ENCODE measurements at places on chromosomes 11 and 22.

- peak overlapping the region; percentile 89 for H3K4me3 ChIP-seq
- peak overlapping the region; percentile 100 for H3K27ac ChIP-seq
- peaks cover 86% of the 10 kb centered on the region for H3K4me1 ChIP-seq
- peaks cover 36% of the 10 kb centered on the region for H3K36me3 ChIP-seq
- H3K27me3 ChIP-seq: no peaks in the 10 kb centered on the region
Measured at GRCh38 chr11:128482512-128483191, 104.7 kb downstream of the ETS1 start.

- DNase-seq: no peak
- H3K27me3 ChIP-seq: peaks cover 39% of the 10 kb centered on the region
- H3K27ac ChIP-seq: no peak overlapping the region
- H3K4me3 ChIP-seq: no peak overlapping the region
Measured at GRCh38 chr11:11253995-11254394, 99.1 kb downstream of the CSNK2A3 start.

DNA sequence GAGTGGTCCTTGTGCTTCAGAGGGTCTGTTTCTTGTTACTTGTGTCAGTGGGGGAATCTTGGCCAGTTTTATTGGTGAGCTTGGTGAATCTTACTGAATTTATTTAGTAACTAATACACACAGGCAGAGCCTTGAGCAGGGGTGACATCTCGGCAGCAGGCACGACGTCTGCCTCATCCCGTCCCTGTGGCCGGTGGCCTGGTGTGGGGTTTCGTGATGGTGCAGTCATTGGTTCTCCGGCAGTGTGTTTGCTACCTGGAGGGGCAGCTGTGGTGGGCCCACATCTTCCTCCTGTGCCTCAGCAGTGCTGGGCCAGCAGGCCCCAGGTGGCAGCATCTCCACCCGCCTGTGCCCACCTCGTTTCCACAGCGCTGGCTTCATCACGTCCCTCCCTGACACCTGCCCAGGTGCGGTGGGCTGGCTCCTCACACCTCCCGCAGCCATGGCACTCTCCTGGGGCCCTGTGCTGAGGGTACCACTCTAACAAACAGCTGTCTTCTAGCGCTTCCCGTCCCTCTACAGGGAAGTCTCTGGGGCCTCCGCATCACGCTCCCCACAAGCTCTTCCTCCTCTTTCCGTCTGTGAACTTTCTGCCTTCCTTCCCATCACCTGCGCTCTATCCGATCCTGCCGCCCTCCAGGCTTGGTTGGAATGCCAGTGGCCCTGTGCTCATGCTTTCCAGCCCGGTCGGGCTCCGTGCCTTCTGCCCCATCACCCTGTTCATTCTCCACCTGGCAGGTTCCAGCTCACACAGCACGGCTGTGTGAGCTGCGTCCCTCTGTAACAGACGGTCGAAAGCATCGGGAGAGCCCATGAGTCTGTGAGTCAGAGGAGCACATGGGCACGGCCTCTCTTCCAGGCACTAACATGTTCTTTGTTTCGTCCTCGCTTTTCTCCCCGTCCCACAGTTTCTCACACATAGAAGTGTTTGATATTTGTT lies 203.4 kb downstream of the TBC1D22A start:
- H3K27ac ChIP-seq: peak overlapping the region; percentile 87
- DNase-seq: no peak
- no peak overlapping the region for H3K4me3 ChIP-seq
- H3K4me1 ChIP-seq: peaks cover 61% of the 10 kb centered on the region
- H3K36me3 ChIP-seq: peaks cover 7% of the 10 kb centered on the region
- no peaks in the 10 kb centered on the region for H3K27me3 ChIP-seq

- peak overlapping the region; percentile 96 for H3K27ac ChIP-seq
- no peaks in the 10 kb centered on the region for H3K27me3 ChIP-seq
- DNase-seq: peak; percentile 47
Measured at GRCh38 chr22:30267382-30268302, 991 bp upstream of the OSM start.

GRCh38 chr11:17960091-17960490 lies 52.8 kb downstream of the SERGEF start:
- no peak overlapping the region for H3K27ac ChIP-seq
- H3K4me1 ChIP-seq: peaks cover 9% of the 10 kb centered on the region
- no peaks in the 10 kb centered on the region for H3K27me3 ChIP-seq
- H3K36me3 ChIP-seq: peaks cover 39% of the 10 kb centered on the region
- H3K4me3 ChIP-seq: no peak overlapping the region

DNA sequence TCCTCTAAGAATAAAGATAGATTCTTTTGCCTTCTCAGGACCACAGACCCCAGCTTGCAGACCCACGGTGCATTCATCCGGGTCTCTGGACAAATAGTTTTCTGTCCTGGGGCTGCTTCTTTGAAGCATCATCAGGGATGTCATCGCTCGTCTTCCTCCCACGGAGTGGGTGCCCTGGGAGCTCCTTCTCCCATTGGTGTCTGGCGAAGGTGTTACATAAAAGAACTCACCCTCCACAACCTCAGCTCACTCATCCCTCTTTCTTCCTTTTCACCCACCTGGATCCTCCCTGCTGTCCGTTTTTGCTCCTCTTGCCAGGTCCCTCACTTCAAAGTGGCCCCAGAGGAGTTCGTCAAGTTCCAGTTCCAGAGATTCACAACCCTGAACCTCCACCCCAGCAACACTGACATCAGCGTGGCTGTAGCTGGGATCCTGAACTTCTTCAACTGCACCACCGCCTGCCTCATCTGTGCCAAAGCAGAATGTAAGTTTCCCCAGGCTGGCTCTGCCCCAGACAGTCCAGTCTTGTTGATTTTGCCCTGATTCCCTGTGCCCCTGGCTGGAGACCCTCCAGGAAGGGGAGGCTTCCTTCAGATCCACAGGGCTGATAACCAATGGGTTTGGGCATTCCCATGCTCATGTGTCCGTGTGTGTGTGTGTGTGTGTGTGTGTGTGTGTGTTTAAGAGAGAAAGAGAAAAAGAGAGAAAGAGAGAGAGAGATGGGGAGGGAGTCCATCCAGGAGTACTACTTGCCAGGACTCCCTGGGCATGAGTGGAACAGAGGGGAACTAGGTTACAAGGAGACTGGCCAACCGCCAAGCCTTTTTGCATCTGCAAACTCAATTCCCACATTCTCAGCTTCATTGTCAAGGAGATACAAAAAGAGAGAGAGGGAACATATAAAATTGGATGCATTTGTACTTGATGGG lies 204.2 kb upstream of the TBCEL start:
- H3K27me3 ChIP-seq: peaks cover 73% of the 10 kb centered on the region
- no peaks in the 10 kb centered on the region for H3K4me1 ChIP-seq
- H3K27ac ChIP-seq: no peak overlapping the region
- H3K4me3 ChIP-seq: no peak overlapping the region
- DNase-seq: no peak

DNA sequence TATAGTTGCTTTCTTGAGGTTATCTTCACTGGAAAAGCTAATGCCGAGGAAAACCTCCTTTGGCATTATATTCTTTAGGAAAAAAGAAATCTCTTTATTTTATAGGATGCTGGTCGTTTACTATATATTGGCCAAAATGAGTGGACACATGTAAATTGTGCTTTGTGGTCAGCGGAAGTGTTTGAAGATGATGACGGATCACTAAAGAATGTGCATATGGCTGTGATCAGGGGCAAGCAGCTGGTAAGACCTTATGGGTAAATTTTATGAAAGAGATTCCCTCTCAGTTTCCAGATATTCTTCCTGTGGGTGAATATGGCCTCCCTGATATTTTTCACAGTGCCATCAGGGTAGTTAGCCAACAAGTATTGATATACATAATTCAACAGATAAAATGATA lies 29.4 kb upstream of the TTC36 start:
- no peak overlapping the region for H3K27ac ChIP-seq
- H3K4me3 ChIP-seq: no peak overlapping the region
- peaks cover 2% of the 10 kb centered on the region for H3K4me1 ChIP-seq
- no peaks in the 10 kb centered on the region for H3K27me3 ChIP-seq

DNA sequence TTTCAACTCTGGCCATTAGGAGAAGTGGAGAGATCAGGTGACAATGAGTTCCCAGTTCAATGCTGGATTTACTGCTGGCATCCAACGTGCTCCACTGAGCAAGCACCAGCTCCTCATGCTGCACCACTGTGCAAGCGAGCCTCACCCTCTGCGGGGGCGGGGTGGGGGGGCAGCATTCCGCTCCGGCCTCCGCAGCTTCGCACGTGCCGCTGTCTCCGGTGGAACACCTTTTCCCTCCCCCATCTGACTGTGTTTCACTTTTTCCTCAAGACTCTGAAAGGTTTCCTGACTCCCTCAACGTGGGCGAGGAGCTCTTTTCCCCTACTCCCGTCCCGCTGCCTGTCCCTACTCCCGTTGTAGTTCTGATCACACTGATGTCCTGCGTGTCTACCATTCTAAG lies 835 bp upstream of the RHOD start:
- H3K27ac ChIP-seq: peak overlapping the region; percentile 32
- no peak for DNase-seq
- H3K27me3 ChIP-seq: peaks cover 28% of the 10 kb centered on the region
- H3K36me3 ChIP-seq: no peaks in the 10 kb centered on the region

DNA sequence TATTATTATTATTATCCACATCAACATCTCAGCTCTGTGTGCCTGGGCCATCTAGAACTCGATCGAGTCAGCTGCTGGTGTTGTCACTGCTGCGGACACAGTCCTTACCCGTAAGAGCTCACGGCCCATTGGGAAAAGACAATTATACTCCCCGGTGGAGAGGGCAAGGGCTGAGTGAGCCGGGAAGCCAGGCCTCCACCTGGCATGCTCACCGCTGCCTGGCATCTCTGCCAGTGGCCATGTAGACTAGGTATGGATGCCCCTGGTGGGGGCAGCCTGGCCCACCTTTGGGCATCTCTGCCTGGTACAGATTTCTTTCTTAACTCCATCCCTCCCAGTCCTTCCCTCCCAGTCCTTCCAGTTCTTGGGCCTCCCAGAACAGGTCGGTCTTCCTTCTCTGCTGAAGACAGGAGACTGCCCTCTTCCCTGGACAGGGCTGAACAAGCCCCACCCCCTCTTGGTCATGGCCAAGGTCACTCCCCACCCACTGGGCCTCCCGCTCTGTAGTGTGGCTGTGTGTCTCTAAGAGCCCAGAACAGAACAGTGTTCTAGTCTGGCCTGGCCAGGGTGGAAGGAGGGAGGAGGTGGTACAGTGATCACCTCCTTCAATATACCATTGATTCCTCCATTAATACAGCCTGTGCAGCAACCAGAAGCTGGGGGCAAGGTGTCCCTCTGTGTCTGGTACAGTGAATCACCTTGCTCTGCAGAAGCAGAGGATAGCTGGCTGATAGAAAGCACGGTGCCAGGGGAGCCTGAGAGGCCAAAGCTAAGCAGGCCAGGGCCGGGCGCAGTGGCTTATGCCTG lies 57.7 kb downstream of the FLRT1 start:
- DNase-seq: no peak
- H3K4me3 ChIP-seq: no peak overlapping the region
- H3K4me1 ChIP-seq: peaks cover 5% of the 10 kb centered on the region
- H3K27me3 ChIP-seq: peaks cover 7% of the 10 kb centered on the region

DNA sequence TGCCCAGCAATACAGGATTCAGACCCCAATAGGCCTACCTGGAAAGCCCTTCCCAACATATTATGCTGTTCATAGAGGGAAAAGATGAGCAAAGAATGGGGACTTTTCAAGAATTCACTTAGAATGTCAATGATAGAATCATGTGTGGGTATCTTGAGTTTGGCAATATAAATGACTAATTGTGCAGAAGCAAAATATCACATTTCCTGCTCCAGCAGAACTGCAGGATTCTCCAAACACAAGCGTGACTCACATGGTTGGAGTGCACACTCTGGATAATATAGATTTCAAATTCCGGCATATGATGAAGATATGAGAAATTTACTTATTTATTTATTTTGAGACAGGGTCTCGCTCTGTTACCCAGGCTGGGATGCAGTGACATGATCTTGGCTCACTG lies 12.5 kb upstream of the APOL5 start:
- no peak for DNase-seq
- H3K36me3 ChIP-seq: peaks cover 2% of the 10 kb centered on the region
- H3K27ac ChIP-seq: no peak overlapping the region

DNA sequence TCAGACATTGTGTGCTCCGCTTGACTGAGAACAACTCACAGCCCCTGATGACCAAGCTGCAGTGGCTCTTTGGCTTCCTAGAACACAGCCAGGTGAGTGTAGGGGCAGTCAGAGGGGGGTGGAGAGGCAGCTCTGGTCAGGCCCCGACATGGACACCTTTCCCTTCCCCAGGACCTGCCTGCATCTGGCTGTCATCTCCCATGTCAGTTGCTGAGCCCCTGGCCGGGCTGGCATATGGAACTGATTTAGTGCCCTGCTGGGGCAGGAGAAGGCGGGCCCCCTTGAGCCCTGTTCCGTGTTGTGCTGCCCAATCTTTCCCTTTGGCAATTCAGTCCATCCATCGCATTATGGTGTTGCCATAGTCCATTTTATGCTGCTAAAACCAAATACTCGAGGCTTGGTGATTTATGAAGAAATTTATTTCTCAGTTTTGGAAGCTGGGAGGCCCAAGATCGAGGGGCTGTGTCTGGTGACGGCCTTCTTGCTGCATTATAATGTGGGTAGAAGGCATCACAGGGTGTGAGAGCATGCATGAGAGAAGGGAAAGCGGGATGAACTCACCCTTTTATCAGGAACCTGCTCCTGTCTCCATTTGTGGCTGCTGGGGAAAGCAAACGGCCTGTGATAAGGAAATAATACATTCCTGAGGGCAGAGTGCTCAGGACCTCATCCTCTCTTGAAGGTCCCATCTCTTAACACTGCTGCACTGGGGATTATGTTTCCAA lies 19.0 kb downstream of the USP35 start:
- no peak overlapping the region for H3K4me3 ChIP-seq
- peak overlapping the region; percentile 100 for H3K27ac ChIP-seq
- H3K4me1 ChIP-seq: peaks cover 24% of the 10 kb centered on the region
- DNase-seq: no peak
- peaks cover 4% of the 10 kb centered on the region for H3K36me3 ChIP-seq

GRCh38 chr22:30824096-30824495 lies 129.4 kb downstream of the OSBP2 start:
- H3K4me3 ChIP-seq: no peak overlapping the region
- DNase-seq: no peak
- H3K27ac ChIP-seq: no peak overlapping the region
- peaks cover 14% of the 10 kb centered on the region for H3K36me3 ChIP-seq
- peaks cover 76% of the 10 kb centered on the region for H3K27me3 ChIP-seq
- H3K4me1 ChIP-seq: peaks cover 6% of the 10 kb centered on the region

- no peaks in the 10 kb centered on the region for H3K36me3 ChIP-seq
- no peak overlapping the region for H3K27ac ChIP-seq
Measured at GRCh38 chr11:124394408-124394807, 4.4 kb downstream of the OR8B3 start.

- peaks cover 11% of the 10 kb centered on the region for H3K36me3 ChIP-seq
- peaks cover 7% of the 10 kb centered on the region for H3K4me1 ChIP-seq
- H3K27me3 ChIP-seq: no peaks in the 10 kb centered on the region
- H3K4me3 ChIP-seq: no peak overlapping the region
- no peak overlapping the region for H3K27ac ChIP-seq
- no peak for DNase-seq
Measured at GRCh38 chr11:5666402-5666793, 18.5 kb downstream of the TRIM5 start.

- H3K36me3 ChIP-seq: no peaks in the 10 kb centered on the region
- no peaks in the 10 kb centered on the region for H3K27me3 ChIP-seq
- H3K4me3 ChIP-seq: no peak overlapping the region
- DNase-seq: no peak
Measured at GRCh38 chr11:115739146-115739545, 234.9 kb upstream of the CADM1 start.

GRCh38 chr11:128553662-128554362 lies 33.5 kb downstream of the ETS1 start:
- peak overlapping the region; percentile 81 for H3K4me3 ChIP-seq
- no peak for DNase-seq
- H3K27ac ChIP-seq: peak overlapping the region; percentile 89
- no peaks in the 10 kb centered on the region for H3K27me3 ChIP-seq

Data from T-helper 17 cell (primary cell).